Activated CD4-positive, alpha-beta memory T cell treated with anti-CD3 and anti-CD28 coated beads for 36 hours (primary cell): ENCODE measurements at places on chromosomes 5 and 9. TPM values are rescaled to one million over a fixed set of nuclear protein-coding genes. Genes with fewer than 3 reads are reported as not detected.

The PCDHA12 gene
- not detected for total RNA-seq

The CNTNAP3 gene
- total RNA-seq: not detected

The SPINK7 gene
- not detected for total RNA-seq

The PRSS3 gene
- total RNA-seq: not detected

The FOXD4L4 gene
- total RNA-seq: 0.12 TPM

The F12 gene
- total RNA-seq: 5.9 TPM

The SPATA31D4 gene
- not detected for total RNA-seq

The PSD2 gene
- not detected for total RNA-seq

The TAF11L5 gene
- not detected for total RNA-seq

DNA sequence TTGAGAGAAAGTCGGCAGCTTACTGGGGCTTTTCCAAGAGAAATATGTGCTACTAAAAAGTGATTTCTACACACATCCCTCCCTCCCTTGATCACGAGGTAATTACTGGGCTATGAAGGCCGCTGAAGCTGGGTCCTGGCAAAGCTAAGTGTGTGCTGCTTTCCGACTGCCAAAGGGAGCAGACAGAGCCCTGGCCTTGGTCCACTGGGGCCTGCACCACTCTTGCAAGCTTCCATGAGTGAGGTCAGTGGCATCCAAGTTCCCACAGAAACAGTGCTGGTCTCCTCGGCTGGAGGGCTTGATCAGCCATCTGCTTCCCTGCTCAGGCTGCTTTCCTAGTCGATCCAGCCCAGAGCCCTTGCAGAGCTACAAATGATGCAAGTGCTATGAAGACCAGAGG, 154.8 kb upstream of the LHFPL2 start:
- H3K4me1 ChIP-seq: no peaks in the 10 kb centered on the region
- DNase-seq: no peak
- H3K27ac ChIP-seq: no peak overlapping the region
- no peaks in the 10 kb centered on the region for H3K27me3 ChIP-seq

GRCh38 chr5:35859101-35859661, 2.5 kb downstream of the IL7R start:
- peaks cover 81% of the 10 kb centered on the region for H3K4me1 ChIP-seq
- no peaks in the 10 kb centered on the region for H3K27me3 ChIP-seq
- H3K27ac ChIP-seq: peak overlapping the region; percentile 95
- H3K4me3 ChIP-seq: peak overlapping the region; percentile 78
- DNase-seq: peak; percentile 43

- H3K4me3 ChIP-seq: no peak overlapping the region
- H3K4me1 ChIP-seq: no peaks in the 10 kb centered on the region
- H3K27ac ChIP-seq: no peak overlapping the region
- DNase-seq: no peak
- no peaks in the 10 kb centered on the region for H3K36me3 ChIP-seq
- no peaks in the 10 kb centered on the region for H3K27me3 ChIP-seq
These were observed 455.9 kb upstream of the KLF4 start for GRCh38 chr9:107945493-107945892.

GRCh38 chr9:14517154-14517906, 175.9 kb downstream of the ZDHHC21 start:
- no peak for DNase-seq
- no peaks in the 10 kb centered on the region for H3K27me3 ChIP-seq
- H3K27ac ChIP-seq: no peak overlapping the region
- H3K36me3 ChIP-seq: no peaks in the 10 kb centered on the region

DNA sequence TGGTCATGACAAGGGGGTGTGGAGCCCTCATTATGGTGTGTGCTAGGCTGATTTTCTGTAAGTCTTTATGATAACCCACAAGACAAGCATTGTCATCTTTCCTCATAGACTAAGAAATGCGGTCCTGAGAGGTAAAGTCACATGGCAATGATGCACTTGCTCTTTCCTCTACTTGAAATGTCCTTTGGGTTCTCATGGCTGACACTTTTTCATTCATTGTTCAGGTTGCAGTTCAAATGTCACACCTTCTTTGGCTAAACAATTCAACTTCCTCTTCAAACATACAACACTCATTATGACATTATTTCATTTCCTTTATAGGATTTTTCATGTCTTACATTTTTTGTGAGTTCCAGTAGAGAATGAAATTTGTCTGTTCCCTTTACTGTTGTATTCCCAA, 323.6 kb upstream of the PRR16 start:
- DNase-seq: no peak
- no peaks in the 10 kb centered on the region for H3K4me1 ChIP-seq
- H3K27ac ChIP-seq: no peak overlapping the region
- H3K27me3 ChIP-seq: no peaks in the 10 kb centered on the region
- H3K36me3 ChIP-seq: no peaks in the 10 kb centered on the region
- no peak overlapping the region for H3K4me3 ChIP-seq

GRCh38 chr5:178330791-178331404, 98.3 kb upstream of the PHYKPL start:
- H3K36me3 ChIP-seq: no peaks in the 10 kb centered on the region
- H3K27me3 ChIP-seq: peaks cover 1% of the 10 kb centered on the region
- H3K4me3 ChIP-seq: no peak overlapping the region

GRCh38 chr9:1440256-1440655, 390.1 kb downstream of the DMRT2 start:
- no peak overlapping the region for H3K27ac ChIP-seq
- H3K4me3 ChIP-seq: no peak overlapping the region
- no peak for DNase-seq
- no peaks in the 10 kb centered on the region for H3K4me1 ChIP-seq
- H3K36me3 ChIP-seq: no peaks in the 10 kb centered on the region
- H3K27me3 ChIP-seq: peaks cover 9% of the 10 kb centered on the region

GRCh38 chr5:59673438-59674058, 220.0 kb downstream of the PDE4D start:
- no peak for DNase-seq
- H3K27ac ChIP-seq: no peak overlapping the region
- H3K27me3 ChIP-seq: no peaks in the 10 kb centered on the region
- H3K36me3 ChIP-seq: no peaks in the 10 kb centered on the region
- no peaks in the 10 kb centered on the region for H3K4me1 ChIP-seq

GRCh38 chr9:134858051-134858841, 22.4 kb upstream of the FCN2 start:
- H3K27me3 ChIP-seq: peaks cover 42% of the 10 kb centered on the region
- no peaks in the 10 kb centered on the region for H3K36me3 ChIP-seq
- peak; percentile 81 for DNase-seq
- H3K4me3 ChIP-seq: peak overlapping the region; percentile 54
- peak overlapping the region; percentile 91 for H3K27ac ChIP-seq

- peaks cover 1% of the 10 kb centered on the region for H3K27me3 ChIP-seq
- no peaks in the 10 kb centered on the region for H3K4me1 ChIP-seq
- H3K4me3 ChIP-seq: no peak overlapping the region
- H3K27ac ChIP-seq: no peak overlapping the region
These were observed 227.2 kb downstream of the NSG2 start for GRCh38 chr5:174272671-174273070.

DNA sequence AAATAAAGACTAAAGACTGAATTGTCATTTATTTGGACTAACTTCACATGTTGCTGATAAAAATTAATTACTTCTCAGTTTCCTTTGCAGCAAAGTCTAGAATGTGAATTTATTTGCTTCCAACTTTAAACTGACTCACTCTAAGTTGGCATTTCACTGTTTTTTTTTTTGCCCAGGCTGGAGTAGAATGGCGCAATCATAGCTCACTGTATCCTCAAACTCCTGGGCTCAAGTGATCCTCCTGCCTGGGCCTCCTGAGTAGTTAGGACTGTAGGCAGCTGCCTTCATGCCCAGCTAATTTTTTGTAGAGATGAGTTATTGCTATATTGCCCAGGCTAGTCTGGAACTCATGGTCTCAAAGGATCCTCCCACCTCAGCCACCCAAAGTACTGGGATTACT, 3.5 kb downstream of the CCNB1 start:
- no peak for DNase-seq
- H3K36me3 ChIP-seq: peaks cover 55% of the 10 kb centered on the region
- no peak overlapping the region for H3K27ac ChIP-seq
- no peak overlapping the region for H3K4me3 ChIP-seq

GRCh38 chr9:136597965-136598364, 52.1 kb upstream of the NOTCH1 start:
- H3K27ac ChIP-seq: no peak overlapping the region
- H3K4me1 ChIP-seq: no peaks in the 10 kb centered on the region
- no peak overlapping the region for H3K4me3 ChIP-seq
- H3K27me3 ChIP-seq: peaks cover 19% of the 10 kb centered on the region
- H3K36me3 ChIP-seq: no peaks in the 10 kb centered on the region
- no peak for DNase-seq

DNA sequence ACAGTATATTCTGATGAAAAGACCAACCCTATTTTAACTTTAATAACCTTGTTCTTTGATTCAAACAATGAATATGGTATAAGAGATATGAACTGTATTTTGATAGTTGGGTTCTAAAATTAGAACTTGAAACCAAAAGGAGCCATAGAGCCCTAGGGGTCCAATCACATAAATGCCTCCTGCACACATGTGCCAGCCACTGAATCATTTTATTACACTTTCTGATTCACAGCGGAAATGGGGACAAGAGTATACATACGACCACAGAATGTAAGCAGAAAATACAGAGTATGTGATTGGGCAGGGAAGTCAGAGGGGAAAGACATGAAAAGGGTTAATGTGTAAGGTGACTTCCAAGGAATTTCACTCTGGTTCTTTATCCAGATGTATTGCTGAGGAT, 1000.2 kb downstream of the NR2F1-AS1 start:
- no peak overlapping the region for H3K27ac ChIP-seq
- DNase-seq: no peak
- H3K4me1 ChIP-seq: no peaks in the 10 kb centered on the region
- H3K27me3 ChIP-seq: no peaks in the 10 kb centered on the region

DNA sequence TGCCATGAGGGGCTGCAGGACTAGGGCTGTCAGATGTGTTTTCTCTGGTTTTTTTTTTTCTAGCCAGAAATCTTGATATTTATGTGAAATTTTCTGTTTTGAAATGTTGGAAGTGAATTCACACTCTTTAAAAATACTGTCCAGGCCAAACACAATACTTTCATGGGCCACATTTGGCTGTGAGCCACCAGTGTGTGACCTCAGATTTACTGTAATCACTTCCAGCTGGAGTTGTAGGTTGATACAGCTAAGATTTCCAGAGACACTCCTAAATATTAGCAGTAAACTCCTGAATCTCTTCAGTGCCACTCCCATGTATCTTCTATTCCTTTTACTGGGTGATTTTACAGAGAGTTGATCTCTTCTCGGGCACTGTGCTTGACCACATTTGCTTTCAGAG, 92.2 kb upstream of the CKMT2 start:
- no peak overlapping the region for H3K27ac ChIP-seq
- peaks cover 23% of the 10 kb centered on the region for H3K36me3 ChIP-seq
- no peak overlapping the region for H3K4me3 ChIP-seq

DNA sequence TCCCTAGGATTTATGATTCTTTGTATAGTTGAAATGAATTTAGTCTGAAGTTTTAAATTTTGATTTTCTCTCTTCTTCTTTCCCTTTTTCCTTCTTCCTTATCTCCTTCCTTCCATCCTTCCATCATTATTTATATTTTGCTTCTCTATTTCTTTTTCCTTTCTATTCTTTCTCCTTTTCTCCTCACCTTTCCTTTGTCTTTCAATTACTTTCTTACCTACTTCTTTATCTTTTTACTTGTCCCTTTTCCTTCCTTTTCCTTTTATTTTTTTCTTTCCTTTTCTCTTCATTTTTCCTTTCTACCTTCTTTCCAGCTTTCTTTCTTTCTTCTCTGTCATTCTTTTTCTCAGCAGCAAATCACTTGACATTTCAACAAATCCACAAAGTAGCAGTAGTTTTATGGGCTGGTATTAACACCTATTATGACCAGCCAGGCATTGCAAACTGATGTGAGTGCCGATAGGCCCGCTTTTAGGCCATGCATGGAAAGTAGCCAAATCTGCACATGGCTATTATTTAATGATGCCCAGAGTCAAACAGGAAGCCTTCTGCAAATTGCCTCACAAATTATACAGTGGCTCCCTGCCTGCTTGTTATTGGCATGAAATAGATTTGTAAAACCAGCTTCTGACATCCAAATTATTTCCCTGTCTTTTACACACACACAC, 37.1 kb upstream of the NR3C1 start:
- DNase-seq: no peak
- peaks cover 25% of the 10 kb centered on the region for H3K4me1 ChIP-seq
- H3K27me3 ChIP-seq: no peaks in the 10 kb centered on the region
- peaks cover 1% of the 10 kb centered on the region for H3K36me3 ChIP-seq

- DNase-seq: no peak
- H3K27ac ChIP-seq: no peak overlapping the region
- no peaks in the 10 kb centered on the region for H3K4me1 ChIP-seq
- no peaks in the 10 kb centered on the region for H3K36me3 ChIP-seq
These were observed 141.9 kb downstream of the NPR3 start for GRCh38 chr5:32852976-32853375.

DNA sequence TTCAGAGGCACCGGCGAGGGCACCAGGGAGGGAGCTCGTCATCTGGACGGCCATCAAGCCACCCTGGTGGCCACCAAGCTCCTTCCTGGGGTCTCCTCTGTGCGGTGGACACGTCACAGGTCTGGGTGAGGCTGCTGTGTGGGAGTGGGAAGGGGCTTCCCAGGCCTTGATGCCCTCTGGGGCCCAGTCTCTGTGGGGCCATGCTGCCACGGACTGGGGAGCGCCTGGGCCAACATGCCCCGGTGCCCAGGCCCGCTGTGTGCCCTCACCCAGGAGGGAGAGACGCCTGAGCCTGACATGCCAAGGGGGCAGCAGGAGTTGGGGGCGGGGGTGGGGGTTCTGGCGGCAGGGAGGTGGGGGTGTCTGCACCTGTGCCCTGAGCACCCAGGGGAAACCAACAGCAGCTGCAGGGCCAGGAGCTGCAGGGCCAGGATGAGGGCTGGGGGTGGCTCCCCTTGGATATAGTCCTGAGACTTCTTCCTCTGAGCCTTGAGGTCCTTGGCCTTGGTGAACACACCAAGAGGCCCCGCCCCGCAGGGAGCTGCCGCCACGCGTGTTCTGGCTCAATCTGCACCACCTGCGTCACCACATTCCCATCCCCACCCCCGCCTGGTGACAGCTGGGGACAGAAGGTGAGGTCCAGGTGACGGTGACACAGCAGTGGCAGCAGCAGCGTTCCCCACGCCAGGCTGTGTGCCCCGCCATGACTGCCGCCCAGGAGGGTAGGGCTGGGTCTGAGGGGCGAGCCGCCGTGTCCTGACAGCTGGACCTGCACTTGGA, 15.3 kb upstream of the SEC16A start:
- no peak overlapping the region for H3K27ac ChIP-seq
- peaks cover 19% of the 10 kb centered on the region for H3K36me3 ChIP-seq
- H3K27me3 ChIP-seq: no peaks in the 10 kb centered on the region
- H3K4me3 ChIP-seq: no peak overlapping the region
- H3K4me1 ChIP-seq: no peaks in the 10 kb centered on the region

DNA sequence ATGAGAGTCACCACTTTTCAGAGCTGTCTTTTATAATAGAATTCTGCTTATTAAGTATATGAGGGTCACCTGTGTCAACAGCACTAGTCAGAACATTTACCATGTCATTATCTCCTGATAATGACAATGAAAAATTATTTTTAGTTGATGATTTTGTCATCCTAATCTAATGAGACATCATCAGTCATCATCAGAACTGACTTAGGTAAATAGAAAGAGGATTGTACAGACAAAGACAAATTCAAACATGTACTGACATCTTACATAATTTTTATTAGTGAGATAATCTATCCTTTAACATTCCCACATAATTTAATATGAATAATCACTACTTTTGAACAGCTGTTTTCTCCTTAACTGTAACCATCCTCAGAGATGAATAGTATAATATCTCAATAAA, 22.6 kb downstream of the CDH9 start:
- H3K27ac ChIP-seq: no peak overlapping the region
- H3K36me3 ChIP-seq: no peaks in the 10 kb centered on the region
- DNase-seq: no peak
- no peaks in the 10 kb centered on the region for H3K27me3 ChIP-seq
- H3K4me3 ChIP-seq: no peak overlapping the region

- H3K27ac ChIP-seq: no peak overlapping the region
- no peak for DNase-seq
- H3K27me3 ChIP-seq: peaks cover 9% of the 10 kb centered on the region
- no peaks in the 10 kb centered on the region for H3K4me1 ChIP-seq
- no peaks in the 10 kb centered on the region for H3K36me3 ChIP-seq
These were observed 351.9 kb upstream of the IRX2 start for GRCh38 chr5:3103262-3103811.
